ENCODE measurements at places on chromosomes 4 and X. TPM values are rescaled to one million over a fixed set of nuclear protein-coding genes. Genes with fewer than 3 reads are reported as not detected.

CDK16 gene
- 15.7 TPM for polyA plus RNA-seq

- no peak for DNase-seq
These were observed 102.5 kb downstream of the ZNF518B start for GRCh38 chr4:10354746-10355145.

GRCh38 chr4:173177232-173177631 is 8.6 kb downstream of the GALNT7 start:
- no peak for DNase-seq

IL3RA gene
- 0.12 TPM for polyA plus RNA-seq

DNA sequence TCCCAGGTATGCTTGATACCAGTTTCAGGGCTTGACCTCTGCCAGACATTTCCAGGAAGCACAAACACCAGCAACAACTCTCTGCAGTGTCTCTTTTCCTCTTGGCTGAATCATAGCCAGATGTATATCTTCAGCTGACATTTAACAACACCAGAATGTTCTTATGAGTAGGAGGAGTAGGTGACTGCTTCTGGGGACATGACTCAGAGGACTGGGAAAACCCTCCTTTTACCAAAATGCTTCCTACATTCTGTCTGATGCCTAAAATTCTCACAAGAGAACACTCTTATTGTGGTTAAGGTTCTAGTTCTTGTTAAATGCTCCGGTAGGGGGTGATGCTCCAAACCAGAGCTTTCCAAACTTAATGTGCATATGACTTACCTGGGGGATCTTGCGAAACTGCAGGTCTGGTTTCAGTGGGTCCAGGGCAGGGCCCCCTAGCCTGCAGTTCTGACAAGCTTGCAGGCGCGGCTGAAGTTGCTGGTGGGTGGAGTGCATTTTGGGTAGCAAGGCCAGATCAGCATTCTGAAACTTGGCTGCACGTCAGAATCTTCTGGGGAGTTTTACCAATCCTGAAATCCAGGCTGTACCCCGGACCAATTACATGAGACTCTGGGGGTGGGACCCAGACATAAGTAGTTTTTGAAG is 329.3 kb upstream of the RPS6KA3 start:
- DNase-seq: no peak

- DNase-seq: peak; percentile 10
These were observed 7.8 kb downstream of the DOCK11 start for GRCh38 chrX:118503260-118504041.

DNA sequence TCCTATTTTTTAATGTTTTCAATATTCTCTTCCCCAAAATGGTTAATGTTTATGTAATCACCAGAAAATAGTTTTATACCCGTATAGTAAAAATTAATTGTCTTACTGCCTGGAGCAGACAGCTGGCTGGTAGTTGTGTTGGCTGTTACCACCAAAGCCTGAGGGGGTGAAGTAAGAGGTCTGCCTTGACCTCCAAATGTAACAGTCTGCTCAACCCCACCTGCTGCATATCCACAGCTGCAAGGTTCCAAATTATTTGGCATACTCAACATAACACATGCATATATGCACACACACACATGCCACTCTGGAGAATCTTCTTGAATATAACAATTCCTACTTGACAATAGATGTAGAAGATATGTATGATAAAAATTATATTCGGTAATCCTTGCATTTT is 624.3 kb downstream of the ADGRL3 start:
- no peak for DNase-seq

- no peak for DNase-seq
These were observed 24.8 kb upstream of the RBPJ start for GRCh38 chr4:26296021-26296420.
